ENCODE measurements at places on chromosomes 11 and 22.

DNA sequence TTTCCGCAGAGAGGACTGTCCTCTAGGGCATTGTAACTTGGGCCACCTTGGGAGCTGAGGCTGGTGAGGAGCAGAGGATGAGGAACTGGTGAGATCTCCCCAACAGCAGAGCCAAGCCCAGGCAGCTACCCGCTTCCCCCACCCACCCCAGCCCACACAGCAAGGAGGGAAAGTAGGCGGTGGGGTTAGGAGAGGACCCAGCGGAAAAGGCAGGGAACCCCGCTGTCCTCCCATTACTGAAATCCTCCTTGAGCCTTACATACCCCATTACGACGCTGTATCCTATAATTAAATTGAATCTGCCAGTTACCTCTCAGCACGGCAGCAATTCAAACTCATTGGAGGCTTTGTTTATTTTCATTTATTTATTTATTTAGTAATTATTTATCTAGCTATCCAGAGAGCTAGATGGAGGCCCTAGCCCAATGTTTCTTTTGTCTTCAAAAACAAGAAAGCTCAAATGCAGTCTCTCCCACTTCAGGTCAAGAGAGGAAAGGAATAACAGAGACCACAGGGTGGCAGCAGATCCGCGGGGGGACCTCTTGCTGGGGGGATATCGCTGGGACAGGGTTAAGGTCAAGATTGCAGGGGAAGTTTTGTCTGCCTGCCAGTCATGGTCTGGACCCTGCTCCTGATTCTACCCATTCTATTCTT, 218.0 kb downstream of the ST3GAL4 start:
- no peak for DNase-seq

DNA sequence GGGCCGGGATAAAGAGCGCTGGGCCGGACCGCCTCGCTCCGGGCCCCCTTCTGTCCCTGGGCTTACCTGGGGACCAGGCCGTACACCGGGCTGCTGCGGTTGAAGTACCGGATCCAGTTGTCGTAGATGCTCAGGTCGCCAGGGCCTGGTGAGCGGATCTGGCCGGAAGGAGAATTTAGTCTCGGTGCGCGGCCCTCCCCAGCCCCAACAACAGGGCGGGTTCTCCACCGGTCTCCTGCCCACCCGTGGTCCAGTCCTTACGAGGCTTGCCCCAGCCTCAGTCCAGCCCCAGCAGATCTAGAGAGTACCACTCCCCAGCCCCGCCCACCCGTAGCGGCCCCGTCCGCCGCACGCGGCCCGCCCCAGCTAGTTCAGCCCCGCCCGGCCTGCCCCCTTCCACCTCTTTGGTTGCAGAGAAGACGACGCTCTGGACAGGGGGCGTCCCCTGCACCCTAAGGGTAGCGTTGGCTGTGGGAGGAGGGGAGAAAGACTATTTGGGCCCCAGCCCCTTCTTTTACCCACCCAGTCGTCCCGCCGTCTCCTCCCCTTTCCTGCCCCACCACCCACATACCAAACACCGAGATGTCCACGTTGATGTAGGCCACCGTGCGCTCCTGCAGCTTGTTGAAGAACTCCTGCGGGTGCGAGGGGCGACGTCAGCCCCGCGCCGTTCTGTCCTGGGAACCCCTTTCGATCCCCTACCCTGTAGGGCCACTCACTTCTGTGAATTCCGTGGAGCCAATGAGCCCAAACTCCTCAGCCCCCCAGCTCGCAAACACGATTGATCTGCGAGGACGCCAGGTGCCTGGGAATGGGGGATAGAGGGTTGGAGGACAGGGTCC, 6.8 kb downstream of the SAC3D1 start:
- no peak for DNase-seq

GRCh38 chr11:79547256-79547655, 106.4 kb upstream of the TENM4 start:
- no peak for DNase-seq

GRCh38 chr11:17476317-17477083, at the start of gene ABCC8:
Gene ABCC8, minus strand, starts transcription at chr11:17476845. Its CDS starts 69 bp downstream, at chr11:17476776.
- no peak for DNase-seq

GRCh38 chr22:41217553-41218157, 12.5 kb downstream of the L3MBTL2 start:
- no peak for DNase-seq

DNA sequence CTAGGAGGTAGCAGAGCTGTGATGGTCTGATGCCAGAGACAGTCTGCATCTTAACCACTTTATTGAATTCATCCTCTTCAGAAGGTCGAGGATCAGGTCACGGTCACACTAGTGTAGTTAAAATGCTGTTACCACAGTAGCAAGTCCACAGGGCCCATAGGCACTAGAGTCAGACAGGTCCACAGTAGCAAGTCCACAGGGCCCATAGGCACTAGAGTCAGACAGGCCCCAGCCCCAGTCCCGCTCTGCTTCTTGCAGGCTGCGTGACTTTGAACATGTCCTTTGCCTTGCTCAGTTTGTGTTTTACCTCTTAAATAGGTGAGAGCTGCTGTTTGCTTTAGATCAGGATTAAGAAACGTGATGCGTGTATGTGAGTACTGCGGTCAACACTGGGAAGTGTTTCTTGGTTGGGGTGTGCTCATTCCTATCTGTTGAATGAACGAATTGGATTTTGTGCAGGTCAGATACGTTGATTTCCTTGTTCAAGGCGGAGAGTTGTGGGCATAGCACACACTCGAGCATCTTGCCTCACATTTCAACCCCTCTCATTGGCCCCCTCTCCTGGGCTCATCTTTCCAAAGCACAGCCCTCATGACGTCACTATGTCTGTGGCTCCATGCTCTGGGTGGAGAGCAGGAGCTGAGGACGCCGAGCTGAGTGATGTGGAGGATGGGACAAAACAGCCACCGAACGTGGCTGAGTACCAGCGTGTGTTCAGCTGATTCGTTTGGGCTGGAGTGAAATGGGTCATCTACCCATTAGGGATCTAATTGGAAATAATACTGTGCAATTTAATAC, 191.7 kb downstream of the TBC1D22A start:
- DNase-seq: no peak

DNA sequence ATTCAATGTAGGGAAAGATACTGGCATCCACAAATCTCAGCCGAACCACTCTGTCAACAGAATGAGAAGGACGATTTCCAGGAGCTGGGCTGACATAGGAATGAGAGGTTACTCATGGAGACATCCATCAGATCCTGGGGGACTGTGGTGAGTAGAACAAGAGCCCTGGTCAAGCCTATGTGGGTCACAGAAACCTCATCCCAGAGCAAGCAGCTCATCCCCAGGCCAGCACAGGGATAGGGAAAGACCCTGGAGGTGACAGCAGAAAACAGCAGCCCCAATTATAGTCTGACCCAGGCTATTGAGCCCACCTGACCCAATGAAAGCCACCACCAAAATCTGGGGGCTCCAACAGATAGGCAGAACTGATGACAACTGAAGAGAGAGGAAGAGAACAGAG, 128.0 kb upstream of the SERPIND1 start:
- no peak for DNase-seq

- DNase-seq: no peak
Observed at GRCh38 chr11:117949062-117949461, 19.9 kb upstream of the TMPRSS13 start.

DNA sequence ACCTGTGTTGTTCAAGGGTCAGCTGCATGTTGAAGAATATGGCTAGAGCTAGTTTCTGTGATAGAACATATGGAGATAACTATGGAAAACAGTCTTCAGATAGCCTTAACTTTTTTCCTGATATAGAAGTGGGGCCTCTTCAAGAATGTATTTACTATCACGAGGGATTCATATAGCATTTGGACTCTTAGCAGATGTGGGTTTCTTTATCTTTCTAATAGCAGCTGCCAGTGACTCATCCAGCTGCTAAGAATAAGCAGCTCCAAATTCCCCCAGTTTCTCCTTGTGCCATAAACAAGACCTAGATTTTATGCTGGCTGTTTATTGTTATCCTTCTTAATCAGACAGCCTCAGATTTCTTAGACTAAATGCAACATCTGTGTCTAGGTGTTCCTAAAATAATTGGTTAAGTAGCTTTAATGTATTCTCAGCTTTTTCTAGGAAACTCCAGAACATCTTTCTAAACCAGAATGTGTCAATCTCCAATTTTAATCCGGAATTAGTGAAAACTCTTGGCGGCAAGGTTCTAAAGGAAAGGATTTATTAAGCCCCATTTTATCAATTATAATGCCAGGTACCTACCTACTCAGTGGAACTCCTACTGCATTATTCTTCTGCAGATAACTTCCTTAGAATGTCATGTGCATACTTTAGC, 119.8 kb downstream of the CSTPP1 start:
- DNase-seq: no peak

Measured in thoracic aorta (tissue), 2 donors.